NCI-H526 (cell line): ENCODE measurements at places on chromosomes 13 and 19.

- no peak for DNase-seq
Observed at GRCh38 chr19:1310853-1311180, 25.1 kb downstream of the EFNA2 start.

GRCh38 chr13:44575741-44576350, at the start of gene TSC22D1:
TSC22D1 (minus strand) TSS chr13:44576330; CDS start chr13:44576074, 256 bp downstream.
- peak; percentile 79 for DNase-seq

DNA sequence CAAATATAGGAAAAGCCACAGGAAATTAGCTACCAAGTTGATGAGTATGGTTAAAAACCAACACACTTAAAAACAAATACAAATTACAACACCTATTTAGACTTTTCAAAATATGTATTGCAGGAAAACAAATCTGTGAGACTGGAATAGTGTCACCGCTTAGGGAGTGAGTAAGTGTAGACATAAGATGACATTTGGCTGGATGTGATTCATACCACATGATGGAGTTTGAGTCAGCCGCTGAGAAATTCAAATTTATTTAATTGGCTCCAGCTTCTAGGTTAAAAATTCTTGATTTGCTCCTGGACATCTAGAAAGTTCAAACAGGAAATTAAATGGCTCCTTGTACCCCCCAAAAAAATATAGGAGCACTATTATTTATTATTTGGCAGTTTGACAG, 531.7 kb downstream of the SLITRK1 start:
- DNase-seq = no peak

DNA sequence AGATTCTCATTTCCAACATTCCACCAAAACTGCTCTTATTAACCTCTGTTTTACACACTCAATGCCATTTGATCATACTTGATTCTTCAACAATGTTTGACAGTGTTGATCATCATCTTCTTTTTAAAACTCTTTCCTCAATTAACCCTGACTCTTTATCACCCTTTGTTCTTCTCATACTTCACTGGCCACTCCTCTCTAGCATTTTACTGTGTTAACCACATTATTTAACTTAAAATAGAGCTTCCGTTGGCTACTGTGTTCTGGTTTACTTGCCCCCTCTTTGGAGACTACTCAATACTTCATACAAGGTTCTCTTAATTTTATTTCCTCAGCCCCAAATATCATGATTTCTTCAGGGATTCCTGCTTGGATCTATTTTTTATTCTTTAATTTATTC, 121.1 kb upstream of the SPRY2 start:
- DNase-seq = no peak

GRCh38 chr13:51260154-51260553, 38.0 kb downstream of the FAM124A start:
- DNase-seq = no peak

DNA sequence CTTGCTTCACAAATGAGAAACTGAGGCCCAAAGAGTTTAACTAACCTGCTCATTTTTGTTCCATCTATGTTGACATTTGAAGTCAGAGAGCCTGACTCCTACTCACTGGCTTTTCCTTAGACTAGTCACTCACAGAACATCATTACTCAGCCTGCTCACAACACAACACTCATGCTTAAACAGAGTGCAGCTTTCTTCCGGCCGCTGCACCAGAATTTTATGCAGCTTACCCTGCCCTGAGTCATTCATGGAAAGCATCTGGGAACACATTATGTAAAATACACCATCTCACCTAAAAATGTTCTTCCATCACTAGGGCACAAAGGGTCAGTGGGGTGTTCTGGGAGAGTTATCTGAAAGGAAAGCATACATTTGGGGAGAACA, 303.4 kb downstream of the SPRY2 start:
- DNase-seq = no peak

DNA sequence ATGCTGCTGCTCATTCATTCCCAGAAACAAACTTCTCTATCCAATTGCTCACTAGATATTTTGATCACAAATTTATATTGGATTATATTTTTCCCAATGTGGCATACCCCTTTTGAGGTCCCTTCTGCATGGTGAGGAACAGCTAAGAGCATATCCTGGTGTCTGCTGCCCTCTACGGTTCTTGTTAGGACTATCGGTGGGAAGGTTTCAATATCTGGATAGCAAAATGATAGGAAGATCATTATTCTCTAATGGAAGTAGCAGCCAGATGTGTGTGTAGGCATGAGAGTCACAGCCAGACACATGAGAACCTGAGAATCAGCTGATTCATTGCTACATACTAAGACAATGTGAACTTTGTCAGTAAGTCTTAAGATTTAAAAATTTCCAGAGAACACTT, 1422.4 kb upstream of the MIR17HG start:
- DNase-seq = peak; percentile 57

DNA sequence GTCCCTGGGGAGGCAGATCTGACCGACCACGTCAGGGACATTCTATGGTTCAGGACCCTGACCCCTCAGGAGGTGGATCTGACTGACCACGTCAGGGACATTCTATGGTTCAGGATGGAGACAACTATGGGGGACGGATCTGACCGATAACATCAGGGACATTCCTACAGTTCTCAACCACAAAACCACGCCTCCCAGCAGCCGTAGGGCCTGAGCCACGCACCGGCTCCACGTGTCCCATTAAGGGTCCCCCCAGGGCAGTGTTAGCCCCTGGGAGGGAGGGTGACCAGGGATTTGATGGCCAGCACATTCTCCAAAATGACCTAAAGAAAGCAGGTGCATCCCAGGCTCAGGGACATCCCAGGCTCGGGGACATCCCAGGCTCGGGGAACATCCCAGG, 49.0 kb upstream of the C13orf46 start:
- no peak for DNase-seq

- DNase-seq = no peak
Observed at GRCh38 chr13:104855581-104855980, 1679.9 kb downstream of the EFNB2 start.

DNA sequence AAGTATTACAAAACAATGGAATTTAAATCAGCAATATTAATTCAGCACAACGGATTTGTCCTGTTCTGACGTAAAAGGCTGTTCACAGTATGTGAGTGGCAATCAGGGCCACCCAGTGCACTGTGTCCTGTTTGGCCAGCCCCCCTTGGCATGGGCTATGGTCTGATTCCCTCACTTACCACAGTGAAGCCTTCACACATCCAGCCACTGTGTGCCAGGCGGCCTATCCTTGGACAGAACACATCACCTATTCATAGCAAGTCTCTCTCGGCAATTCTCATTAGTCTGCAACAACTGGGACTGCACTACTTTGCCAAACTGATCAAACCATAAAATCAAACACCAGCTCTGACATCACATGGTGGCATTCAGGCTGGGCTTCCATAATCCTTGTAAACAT, 221.5 kb upstream of the TSHZ3 start:
- DNase-seq = no peak
